ENCODE measurements at places on chromosomes 3 and 15. TPM values are rescaled to one million over a fixed set of nuclear protein-coding genes. Genes with fewer than 3 reads are reported as not detected.

The MME gene
- total RNA-seq, result 110 TPM

The CHL1 gene
- 279 TPM for total RNA-seq

The HACL1 gene
- total RNA-seq, result 19.5 TPM

The ICE2 gene
- 27.0 TPM for total RNA-seq

The TMOD2 gene
- 48.9 TPM for total RNA-seq

The GP9 gene
- total RNA-seq, result not detected

The ARL8B gene
- total RNA-seq, result 47.6 TPM

The GREM1 gene
- not detected for total RNA-seq

The PLSCR2 gene
- not detected for total RNA-seq

Data from tibial nerve (tissue), 4 donors.